ENCODE measurements at places on chromosomes 6 and 20. TPM values are rescaled to one million over a fixed set of nuclear protein-coding genes. Genes with fewer than 3 reads are reported as not detected.

The CST5 gene
- not detected for total RNA-seq

The FAM162B gene
- total RNA-seq, result not detected

The BFSP1 gene
- total RNA-seq, result 1.7 TPM

The ALDH8A1 gene
- total RNA-seq, result 2.5 TPM

The C6orf58 gene
- not detected for total RNA-seq

The ANGPT4 gene
- not detected for total RNA-seq

The PIM1 gene
- 464 TPM for total RNA-seq

The TFAP2D gene
- not detected for total RNA-seq

DNA sequence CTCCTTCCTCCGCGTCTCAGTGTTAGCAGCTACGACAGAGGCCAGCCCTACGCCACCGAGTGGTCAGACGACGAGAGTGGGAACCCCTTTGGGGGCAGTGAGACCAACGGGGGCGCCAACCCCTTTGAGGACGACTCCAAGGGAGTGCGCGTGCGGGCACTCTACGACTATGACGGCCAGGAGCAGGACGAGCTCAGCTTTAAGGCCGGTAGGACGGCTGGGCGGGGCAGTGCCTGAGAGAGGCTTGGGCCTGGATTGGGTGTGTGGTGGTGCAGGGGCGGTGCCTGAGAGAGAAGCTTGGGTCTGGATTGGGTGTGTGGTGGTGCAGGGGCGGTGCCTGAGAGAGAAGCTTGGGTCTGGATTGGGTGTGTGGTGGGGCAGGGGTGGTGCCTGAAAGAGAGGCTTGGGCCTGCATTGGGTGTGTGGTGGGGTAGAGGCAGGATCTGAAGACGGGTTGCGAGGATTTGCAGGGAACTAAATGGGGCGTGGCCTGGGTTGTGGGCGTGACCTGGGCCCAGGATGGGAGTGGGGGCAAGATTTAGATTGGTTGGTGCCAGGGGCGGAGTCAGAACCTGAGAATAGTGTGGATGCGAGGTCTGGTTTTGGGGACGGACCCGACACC, 24.4 kb downstream of the SPDEF start:
- no peaks in the 10 kb centered on the region for H3K27me3 ChIP-seq
- no peak overlapping the region for H3K4me3 ChIP-seq
- H3K36me3 ChIP-seq, result no peaks in the 10 kb centered on the region
- H3K27ac ChIP-seq, result no peak overlapping the region
- no peak for DNase-seq
- H3K4me1 ChIP-seq, result peaks cover 5% of the 10 kb centered on the region

- no peak overlapping the region for H3K4me3 ChIP-seq
- H3K36me3 ChIP-seq, result no peaks in the 10 kb centered on the region
- DNase-seq, result peak; percentile 75
- H3K27ac ChIP-seq, result no peak overlapping the region
- no peaks in the 10 kb centered on the region for H3K27me3 ChIP-seq
- H3K4me1 ChIP-seq, result peaks cover 21% of the 10 kb centered on the region
These were observed 5.1 kb downstream of the SOX12 start for GRCh38 chr20:330233-331149.

DNA sequence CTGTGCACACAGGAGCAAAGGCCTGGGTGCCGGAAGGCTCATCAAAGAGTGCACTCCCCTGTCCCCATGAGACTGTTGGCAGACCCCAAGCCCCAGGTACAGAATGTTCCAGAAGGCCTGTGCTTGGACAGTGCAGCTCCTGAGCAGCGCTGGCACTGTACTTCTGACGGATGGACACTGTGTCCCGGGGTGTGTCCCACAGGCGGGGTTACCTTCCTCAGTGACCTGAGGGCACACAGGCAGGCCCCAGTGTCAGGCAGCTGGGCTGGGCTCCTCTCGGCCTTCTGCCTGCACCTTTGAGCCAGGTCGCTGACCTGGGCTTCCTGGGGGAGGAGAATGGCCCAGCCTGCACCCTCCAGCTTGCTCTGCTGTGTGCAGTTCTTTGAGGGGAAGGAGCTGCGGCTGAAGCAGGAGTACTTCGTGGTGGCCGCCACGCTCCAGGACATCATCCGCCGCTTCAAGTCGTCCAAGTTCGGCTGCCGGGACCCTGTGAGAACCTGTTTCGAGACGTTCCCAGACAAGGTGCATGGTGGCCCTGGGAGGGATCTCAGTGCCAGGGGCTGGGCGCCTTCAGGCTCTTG, 30.1 kb downstream of the PYGB start:
- H3K27me3 ChIP-seq, result no peaks in the 10 kb centered on the region
- DNase-seq, result no peak
- no peak overlapping the region for H3K4me3 ChIP-seq
- H3K4me1 ChIP-seq, result no peaks in the 10 kb centered on the region
- no peaks in the 10 kb centered on the region for H3K36me3 ChIP-seq

DNA sequence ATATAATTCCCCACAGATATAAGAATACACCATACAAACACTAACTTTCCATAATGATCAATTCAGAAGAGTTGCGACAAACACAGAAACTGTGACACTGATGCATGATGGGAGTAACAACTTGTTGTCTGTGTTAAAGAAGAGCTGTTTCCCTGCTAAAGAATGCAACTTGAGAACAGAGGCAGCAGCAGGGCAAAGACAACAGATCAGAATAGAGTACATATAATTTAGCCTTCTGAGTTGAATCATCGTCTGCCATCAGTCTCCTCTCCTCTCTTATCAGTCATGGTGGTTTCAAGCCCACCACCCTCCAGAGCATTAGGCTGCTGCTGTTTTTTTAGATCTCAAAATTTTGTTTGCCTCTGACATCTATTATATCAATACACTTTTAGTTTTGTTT, 280.4 kb downstream of the UBE3D start:
- no peak overlapping the region for H3K4me3 ChIP-seq
- no peaks in the 10 kb centered on the region for H3K4me1 ChIP-seq
- H3K27me3 ChIP-seq, result peaks cover 9% of the 10 kb centered on the region
- no peaks in the 10 kb centered on the region for H3K36me3 ChIP-seq

GRCh38 chr6:165184192-165184979, 125.0 kb downstream of the C6orf118 start:
- H3K27me3 ChIP-seq, result no peaks in the 10 kb centered on the region
- H3K4me3 ChIP-seq, result no peak overlapping the region
- no peak for DNase-seq
- no peaks in the 10 kb centered on the region for H3K4me1 ChIP-seq

- peak overlapping the region; percentile 51 for H3K27ac ChIP-seq
- peaks cover 18% of the 10 kb centered on the region for H3K4me1 ChIP-seq
- peaks cover 2% of the 10 kb centered on the region for H3K36me3 ChIP-seq
- no peak for DNase-seq
- H3K27me3 ChIP-seq, result peaks cover 32% of the 10 kb centered on the region
- peak overlapping the region; percentile 75 for H3K4me3 ChIP-seq
These were observed 5.9 kb upstream of the TUBB2A start for GRCh38 chr6:3163248-3163594.

DNA sequence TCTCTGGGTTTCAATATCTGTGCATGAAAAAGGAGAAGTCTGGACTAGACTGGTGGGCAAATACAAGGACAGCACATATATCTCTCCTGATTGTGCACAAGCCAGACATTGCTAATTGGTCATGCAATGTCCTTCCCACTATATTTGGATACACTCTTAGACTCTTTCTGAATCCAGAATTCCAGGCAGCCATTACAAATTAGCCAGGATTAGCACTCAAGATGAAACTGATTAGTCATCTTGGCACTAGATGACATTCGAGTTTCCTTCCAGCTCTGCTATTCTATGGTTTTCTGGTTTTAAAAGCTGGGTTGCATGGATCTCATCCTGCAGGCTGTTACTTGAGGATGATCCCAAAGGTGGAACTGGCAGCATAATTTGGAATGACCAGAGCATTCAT, 73.2 kb downstream of the SCP2D1 start:
- H3K4me1 ChIP-seq, result no peaks in the 10 kb centered on the region
- H3K4me3 ChIP-seq, result no peak overlapping the region
- no peaks in the 10 kb centered on the region for H3K27me3 ChIP-seq
- H3K27ac ChIP-seq, result no peak overlapping the region
- no peak for DNase-seq

- no peaks in the 10 kb centered on the region for H3K4me1 ChIP-seq
- no peak overlapping the region for H3K4me3 ChIP-seq
- H3K27ac ChIP-seq, result no peak overlapping the region
- no peak for DNase-seq
- peaks cover 7% of the 10 kb centered on the region for H3K27me3 ChIP-seq
- H3K36me3 ChIP-seq, result no peaks in the 10 kb centered on the region
These were observed 60.8 kb downstream of the OGFRL1 start for GRCh38 chr6:71349395-71349794.

DNA sequence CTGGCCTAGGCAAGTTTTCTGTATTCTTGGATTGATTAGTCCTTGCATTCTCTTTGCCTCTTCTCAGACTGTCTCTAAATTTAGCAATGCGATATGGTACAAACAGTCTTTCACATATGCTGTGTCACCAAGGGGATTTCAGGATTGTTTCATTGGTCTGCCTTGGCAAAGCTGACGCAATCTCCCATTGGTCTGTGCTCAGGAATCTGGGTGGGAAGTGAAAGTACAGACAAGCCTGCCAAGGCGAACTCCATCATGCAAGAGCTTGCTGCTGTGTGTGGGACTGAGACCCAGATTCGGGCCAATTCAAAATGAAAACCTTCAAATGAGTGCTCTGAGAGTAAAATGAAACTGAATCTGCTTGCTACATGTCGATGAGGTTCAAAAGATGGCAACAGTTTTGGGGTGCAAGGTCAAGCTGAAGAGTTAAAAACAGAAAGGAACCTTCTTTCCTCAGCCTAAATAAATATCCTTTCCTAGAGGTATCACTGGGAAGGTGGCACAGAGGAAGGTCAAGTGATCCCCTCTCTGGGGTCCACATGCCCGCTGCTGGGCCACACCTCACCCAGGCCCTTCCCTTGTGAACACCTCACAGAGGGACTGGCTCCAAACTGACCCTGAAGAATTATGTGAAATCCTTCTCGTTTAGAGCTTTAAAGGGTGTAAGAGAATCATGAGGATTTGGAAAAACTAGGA, 198.8 kb upstream of the PREP start:
- H3K4me3 ChIP-seq, result peak overlapping the region; percentile 59
- peak overlapping the region; percentile 88 for H3K27ac ChIP-seq
- peak; percentile 81 for DNase-seq
- H3K36me3 ChIP-seq, result peaks cover 24% of the 10 kb centered on the region

DNA sequence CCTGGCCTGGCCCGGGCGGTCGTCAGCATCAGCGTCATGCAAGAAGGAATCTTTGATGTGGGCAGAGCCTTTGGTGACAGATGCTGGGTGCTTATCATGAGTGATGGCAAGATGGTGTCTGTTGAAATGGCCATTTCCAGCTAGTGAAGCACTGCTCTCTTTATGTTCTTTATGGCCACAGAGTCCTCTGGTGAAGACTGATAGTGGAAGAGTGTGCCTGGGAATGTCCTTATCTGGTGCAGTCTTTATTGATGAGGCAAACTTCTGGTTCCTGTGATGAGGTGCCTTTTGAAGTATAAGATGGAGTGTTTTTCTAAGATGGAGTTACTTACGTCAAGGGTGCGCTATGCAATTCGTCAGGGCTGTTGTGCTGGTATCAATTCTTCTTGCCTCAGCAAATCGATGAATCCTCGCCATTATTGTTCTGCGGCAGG, 22.6 kb upstream of the CCR6 start:
- no peak overlapping the region for H3K27ac ChIP-seq
- peaks cover 2% of the 10 kb centered on the region for H3K27me3 ChIP-seq
- no peak overlapping the region for H3K4me3 ChIP-seq
- H3K4me1 ChIP-seq, result peaks cover 37% of the 10 kb centered on the region
- no peak for DNase-seq

DNA sequence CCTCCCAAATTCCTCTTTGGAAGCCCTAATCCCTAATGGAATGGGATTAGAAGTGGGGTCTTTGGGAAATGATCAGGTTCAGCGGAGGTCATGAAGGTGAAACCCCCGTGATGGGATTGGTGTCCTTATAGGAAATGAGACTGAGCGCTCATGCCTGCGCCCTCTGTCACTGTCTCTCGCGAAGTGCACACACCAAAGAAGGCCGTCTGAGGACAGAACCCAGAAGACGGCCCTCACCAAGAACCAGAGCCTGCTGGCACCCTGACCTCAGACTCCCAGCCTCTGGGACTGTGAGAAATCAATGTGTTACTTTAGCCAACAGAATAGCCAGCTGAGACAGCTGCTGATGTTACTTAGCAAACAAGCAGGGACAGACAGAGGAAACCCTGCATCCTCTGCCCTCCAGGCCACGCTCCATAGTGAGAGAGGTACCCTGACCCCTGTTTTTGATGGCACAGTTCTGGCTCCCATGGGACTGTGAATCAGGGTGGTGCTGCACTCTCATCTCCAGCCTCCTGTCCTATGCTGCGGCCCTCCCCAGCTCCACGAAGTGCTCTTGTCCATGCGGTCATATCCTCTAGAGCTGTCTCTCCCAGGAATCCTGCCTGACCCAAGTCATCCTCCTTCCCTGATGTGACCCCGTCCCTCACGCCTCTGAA, 369.3 kb downstream of the ZFAND3 start:
- no peak overlapping the region for H3K4me3 ChIP-seq
- H3K27ac ChIP-seq, result no peak overlapping the region
- H3K36me3 ChIP-seq, result no peaks in the 10 kb centered on the region
- peak; percentile 37 for DNase-seq
